IMR-90 (cell line): ENCODE measurements at places on chromosomes 3 and 15.

- peak; percentile 74 for DNase-seq
These were observed at the start of gene LAMB2 for GRCh38 chr3:49132437-49133225. Gene LAMB2 (minus strand): TSS chr3:49133050. CDS start chr3:49132867, 183 bp downstream.

DNA sequence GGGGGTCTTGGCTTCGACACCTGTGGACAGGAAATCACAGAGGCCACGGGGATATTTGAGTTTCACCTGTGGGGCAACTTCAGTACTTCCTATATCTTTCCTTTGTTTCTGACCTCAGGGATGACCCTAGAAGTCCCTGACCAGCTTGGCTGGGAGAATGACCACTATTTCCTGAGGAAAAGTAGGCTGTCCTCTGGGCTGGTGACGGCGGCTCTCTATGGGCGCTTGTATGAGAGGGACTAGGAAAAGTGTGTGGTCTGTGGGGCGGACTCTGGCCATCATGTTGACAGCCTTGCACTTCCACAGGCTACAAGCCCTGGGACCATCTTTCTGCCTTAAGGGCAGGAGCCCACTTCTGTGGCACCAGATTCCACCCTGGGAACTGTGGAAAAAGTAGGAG is 43.7 kb downstream of the BTD start:
- no peak for DNase-seq

- no peak for DNase-seq
These were observed 420.6 kb upstream of the RBMS3 start for GRCh38 chr3:28860307-28860706.

DNA sequence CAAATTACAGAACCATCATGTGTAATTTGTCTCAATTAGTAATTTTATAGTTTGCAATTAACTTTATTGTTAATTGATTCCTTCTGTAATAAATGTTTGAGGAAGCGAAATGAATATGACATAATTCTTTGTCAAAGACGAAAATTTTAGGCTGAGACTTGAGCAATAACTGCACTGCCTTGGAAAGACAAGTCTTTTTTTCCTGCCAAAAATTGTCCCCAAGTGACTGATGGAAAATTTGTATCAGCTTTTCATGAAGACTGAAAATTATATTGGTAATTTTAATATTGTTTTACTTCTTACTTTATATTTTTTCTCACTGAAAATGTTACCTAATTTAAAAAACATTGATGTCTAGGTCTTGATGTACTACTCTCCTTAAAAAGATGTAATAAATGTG is 622.6 kb downstream of the NLGN1 start:
- DNase-seq = no peak

GRCh38 chr15:34188711-34189110 is 21.2 kb downstream of the KATNBL1 start:
- no peak for DNase-seq

DNA sequence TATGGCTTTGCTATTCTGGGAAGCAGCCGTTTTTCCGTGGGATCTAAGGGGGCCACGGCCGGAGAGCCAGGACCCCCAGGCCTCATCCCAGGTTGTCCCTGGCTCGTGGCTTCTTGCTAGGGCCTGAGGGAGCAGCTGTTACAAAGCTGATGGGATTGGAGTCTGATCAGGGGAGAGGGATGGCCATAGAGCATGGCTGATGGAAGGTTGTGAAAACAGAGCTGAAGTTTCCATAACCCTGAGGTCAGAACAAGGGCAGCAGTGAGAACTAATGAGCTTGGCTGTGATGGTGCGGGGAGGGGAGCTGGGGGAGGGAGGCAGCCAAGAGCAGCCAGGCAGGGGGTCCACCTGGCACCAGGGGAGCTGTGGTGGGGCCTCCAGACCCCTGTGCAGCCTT is 63.0 kb downstream of the LINGO1 start:
- DNase-seq = no peak
